ENCODE measurements at places on chromosomes 1 and 21.

DNA sequence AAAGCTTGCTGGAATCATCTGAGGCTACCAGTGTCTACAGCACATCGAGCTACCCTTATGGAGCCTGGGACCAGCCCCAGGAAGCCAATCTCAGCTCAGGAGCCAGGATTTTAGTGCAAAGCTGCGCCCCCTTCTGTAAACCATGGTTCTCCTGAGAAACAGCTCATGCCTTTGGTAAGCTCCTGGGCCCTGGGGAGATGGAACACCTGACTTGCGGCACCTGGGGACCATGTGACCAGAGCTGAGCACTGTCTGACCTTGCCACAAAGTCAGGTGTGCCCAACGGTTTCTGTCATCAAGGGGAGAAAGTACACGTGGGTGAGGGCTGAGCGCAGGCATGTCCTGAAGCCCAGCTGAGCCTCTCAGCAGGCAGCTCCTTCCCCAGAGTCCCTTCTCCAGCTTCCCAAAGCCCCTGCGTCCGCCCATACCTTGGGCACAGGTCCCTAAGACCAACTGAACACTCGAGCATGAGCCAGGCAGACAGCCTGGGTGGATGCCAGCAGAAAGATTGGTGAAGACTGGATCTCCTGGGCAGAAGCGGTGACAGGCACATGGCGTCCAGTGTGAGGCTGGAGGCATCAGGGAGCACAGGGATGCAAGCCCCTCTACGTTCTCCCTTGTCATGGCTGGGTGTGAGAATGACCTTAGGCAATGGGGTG lies 57.9 kb upstream of the TENT5B start:
- DNase-seq = peak; percentile 80

DNA sequence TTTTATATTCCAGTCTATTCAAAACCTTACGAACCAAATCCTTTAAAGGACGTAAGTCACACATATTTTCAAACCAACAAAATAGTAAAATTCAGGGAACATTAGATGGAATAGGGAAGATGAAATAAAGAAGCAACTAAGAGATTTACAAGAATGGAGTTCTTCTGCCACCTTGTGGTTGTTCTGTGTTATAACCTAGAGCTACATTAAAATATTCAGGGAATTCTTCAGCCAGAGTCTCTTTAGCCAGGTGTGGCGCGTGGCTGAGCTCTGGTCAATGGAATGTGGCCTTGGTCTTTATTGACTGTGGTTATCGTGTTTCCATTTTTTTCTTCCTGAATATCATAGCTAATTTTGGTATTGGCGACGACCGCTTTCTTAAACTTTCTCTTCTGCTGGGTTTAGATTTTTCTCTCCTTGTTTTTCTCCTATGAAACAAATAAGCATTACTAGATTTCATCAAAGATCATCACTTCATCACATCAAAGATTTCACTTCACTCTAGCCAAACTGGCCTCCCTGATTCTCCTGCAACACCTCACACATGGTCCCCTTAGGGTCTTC lies 221.3 kb downstream of the MRPL39 start:
- DNase-seq = peak; percentile 66

DNA sequence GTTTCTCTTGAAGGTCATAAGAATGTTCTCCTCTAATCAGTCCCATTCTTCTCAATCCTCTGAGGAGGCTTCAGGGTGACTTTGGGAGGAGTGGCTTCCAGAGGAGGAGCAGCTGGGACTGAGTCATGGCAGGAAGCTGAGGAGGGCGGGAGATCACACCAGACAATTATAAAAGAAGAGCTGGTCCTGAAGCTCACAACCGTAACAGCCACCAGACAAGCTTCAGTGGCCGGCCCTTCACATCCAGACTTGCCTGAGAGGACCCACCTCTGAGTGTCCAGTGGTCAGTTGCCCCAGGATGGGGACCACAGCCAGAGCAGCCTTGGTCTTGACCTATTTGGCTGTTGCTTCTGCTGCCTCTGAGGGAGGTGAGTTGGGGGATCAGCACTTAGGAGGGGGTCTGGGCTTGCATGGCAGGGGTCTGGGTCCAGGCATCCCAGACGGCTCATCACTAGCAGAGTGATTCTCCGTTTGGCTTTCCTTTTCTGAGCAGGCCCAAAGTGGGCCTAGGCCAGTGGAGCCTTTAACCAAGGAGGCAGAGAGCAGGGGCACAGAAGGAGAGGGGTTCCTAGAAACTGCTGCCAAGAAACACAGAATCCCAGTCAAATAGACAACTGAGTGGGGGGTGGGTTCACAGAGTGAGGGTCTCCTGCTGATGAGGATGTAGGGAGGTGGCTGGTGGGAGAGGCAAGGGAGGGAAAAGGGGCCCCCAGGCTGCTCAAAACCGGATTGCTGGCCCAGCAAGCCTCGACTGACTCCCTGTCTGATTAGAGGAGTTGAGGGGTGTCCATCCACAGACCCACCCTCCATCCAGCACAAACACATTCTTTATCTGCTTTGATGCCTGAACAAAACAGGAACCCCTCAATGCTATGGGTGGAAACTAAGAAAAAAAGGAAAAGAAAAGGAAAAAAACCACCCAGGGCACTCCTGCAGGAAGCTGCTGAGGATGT lies at the start of gene ECM1:
Gene ECM1, plus strand, starts transcription at position 198 of the 953 bp plus-strand sequence. Its CDS starts 101 bp downstream, at position 299.
- peak; percentile 98 for DNase-seq

DNA sequence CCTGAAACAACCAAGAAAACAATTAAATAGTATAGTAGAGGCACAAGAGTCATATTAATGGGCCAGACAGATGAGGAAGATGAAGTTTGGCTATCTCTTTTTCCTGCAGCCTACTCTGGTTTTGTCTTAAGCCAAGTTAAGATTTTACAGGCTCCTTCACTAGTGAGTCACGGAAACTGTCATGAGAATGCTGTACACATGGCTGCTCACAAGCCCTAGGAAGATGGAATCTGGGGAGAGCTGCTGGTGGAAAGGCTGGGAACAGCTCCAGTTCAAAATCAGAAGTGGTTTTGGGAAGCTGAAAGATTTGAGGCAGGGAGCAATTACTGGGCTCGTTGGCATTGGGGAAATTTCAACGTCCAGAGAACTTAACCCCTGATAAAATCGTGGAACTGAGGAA lies 46.4 kb upstream of the S1PR1 start:
- no peak for DNase-seq

DNA sequence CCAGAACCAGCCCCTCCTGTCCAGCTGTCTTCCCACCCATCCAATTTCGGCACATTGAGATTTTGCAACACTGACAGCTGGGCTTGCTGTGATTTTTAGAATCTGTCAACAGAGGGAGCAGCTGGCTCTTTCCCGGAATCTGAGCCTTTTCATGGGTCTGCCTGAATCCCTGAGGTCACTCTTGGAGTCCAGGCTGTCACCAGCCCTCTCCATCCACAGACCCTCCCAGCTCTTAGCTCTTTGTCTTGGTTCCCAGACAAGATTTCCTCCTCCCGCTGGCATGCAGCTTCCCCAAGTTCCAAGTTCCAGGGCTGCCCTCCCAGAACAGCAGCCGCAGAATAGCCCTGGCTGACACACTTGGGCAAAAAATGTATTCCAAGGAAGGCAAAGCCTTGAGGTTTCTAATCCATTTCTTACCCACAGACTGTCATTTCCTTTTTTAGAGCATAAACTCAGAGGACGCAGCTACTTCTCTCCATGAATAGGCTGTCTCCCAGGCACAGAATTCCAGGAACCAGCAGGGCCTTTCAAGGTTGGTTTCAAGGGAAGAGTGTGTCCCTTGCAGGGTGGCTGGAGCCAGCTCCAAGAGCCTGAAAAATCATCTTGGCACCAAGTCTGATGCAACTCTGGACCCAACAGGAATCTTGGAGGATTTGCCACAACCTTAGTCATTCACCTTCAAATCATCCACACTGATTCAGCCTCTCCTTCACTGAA lies 7.1 kb upstream of the TMEM61 start:
- peak; percentile 91 for DNase-seq

GRCh38 chr21:42627527-42628289 lies 25.7 kb upstream of the PDE9A start:
- no peak for DNase-seq

DNA sequence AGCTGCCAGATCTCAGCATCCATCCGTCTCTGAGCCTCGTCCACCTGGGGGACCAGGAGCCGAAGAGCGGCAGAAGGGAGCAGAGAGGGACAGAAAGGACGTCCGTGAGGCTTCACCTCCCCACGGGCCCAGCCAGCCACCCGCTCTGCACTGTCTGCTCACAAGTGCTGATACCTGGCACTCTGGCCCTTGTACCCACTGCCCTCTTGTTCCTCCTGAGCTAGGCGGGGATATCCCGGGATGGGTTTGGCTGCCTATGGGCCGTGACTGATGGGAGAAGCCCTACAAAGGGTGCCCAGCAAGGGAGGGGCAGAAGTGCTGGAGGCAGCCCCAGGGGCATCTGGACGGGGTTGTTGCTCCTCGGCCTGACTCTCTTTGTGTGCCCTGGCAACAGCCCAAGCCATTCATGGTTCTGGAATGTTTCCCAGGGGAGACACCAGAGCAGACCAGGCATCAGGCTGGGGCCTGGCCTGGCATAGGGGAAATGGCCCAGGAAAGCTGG lies 57.6 kb downstream of the LDLRAD2 start:
- peak; percentile 100 for DNase-seq

DNA sequence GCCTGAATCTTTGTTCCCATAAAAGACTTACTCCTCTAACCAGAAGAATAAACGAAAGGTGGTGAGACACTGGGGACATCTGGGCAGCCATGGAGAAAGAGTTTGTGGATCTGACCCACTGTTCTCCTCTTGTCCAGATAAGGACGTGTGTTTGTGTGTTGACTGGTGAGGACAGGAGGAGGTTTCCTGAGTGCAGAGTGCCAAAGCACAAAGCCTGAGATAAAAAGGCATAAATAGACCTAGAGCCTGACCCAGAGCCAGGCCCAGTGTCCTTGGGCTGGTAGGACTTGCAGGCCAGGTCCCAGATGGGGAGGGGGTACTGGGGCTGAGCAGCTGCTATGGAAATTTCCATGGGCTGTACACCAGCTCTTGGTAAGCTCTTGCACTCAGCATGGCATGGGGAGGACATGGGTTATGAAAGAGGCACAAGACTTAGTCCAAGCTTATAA lies 19.6 kb upstream of the COQ8A start:
- no peak for DNase-seq

DNA sequence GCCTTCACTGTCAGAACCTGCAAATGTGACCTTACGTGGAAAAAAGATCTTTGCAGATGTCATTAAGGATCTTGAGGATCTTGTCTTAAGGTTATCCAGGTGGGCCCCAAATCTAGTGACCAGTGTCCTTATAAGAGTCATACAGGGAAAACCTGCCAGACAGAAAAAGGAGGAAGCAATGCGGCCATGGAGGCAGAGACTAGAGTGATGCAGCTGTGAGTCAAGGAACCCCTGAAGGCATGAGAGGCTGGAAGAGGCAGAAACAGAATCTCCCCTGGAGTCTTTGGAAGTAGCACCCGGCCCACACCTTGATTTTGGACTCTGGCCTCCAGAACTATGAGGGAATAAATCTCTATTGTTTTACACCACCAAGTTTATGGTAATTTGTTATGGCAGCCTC lies 36.5 kb upstream of the DNASE2B start:
- DNase-seq = no peak

DNA sequence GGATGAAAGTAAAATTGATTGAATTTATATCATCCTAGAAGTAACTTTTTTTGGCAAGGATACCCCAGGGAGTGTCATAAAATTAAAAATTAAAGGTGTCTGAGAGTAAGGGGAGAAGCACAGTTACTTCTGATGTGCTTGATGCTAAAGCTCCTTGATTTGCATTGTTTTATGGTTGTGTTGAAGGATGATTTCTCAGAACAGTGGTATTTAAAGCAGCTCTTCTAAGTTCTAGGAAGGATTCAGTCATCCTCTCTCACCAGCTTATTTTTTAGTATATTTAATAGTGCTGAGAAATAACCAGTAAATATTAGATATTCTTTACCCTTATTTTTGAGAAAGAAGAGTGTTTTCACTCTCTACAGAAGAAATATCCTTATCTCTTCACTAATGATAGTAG lies 93.0 kb downstream of the FGGY start:
- no peak for DNase-seq

- no peak for DNase-seq
These were observed 1181.9 kb upstream of the PRMT6 start for GRCh38 chr1:105874621-105875020.

- no peak for DNase-seq
These were observed 7.1 kb upstream of the CD34 start for GRCh38 chr1:207918011-207918410.

- DNase-seq = peak; percentile 93
These were observed at the start of gene OLFML3 for GRCh38 chr1:113978863-113979702. OLFML3 (plus strand) TSS chr1:113979474; CDS start chr1:113979517, 43 bp downstream.

- no peak for DNase-seq
These were observed 620.0 kb upstream of the B3GALT2 start for GRCh38 chr1:193806079-193807048.

DNA sequence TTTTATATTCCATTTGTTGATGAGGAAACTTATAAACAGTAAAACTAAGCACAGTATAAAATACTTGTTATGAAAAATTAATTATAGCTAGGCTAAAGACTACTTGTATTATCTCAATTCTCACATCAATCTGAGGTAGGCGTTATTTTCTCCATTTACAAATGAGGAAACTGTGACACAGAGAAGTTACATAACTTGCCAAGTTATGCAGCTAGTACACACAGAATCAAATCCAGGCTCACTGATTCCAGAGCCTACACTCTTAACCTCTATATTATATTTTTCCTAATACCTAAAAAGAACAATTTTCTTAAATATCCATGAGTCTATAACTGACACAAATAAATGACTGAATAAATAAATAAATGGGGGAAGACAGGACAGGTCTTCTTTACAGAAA lies 11.2 kb upstream of the VPS45 start:
- no peak for DNase-seq

DNA sequence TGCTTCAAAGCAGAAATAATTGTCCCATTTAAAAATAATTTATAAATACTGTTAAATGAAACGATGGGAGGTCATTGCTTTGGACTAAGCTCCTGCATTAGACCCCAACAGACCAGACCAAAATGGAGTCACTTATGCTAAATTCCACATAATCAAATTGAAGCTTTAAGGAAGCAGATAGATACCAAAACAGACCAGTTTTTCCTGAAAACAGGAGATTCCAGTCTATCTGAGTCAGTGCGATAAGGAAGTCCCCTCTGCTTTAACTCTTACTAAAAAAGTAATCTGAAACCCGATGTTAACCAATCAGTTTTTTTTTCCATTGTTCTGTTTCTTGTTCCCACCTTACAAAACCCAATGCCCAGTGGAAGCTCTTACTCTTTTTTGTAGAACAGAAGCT lies 16.2 kb upstream of the DNASE2B start:
- DNase-seq = no peak

- DNase-seq = no peak
These were observed 42.3 kb downstream of the STYXL2 start for GRCh38 chr1:167136191-167136614.
